ENCODE measurements at places on chromosomes 6 and 20.

- DNase-seq = no peak
Measured at GRCh38 chr6:90574610-90575009, 12.3 kb downstream of the MAP3K7 start.

DNA sequence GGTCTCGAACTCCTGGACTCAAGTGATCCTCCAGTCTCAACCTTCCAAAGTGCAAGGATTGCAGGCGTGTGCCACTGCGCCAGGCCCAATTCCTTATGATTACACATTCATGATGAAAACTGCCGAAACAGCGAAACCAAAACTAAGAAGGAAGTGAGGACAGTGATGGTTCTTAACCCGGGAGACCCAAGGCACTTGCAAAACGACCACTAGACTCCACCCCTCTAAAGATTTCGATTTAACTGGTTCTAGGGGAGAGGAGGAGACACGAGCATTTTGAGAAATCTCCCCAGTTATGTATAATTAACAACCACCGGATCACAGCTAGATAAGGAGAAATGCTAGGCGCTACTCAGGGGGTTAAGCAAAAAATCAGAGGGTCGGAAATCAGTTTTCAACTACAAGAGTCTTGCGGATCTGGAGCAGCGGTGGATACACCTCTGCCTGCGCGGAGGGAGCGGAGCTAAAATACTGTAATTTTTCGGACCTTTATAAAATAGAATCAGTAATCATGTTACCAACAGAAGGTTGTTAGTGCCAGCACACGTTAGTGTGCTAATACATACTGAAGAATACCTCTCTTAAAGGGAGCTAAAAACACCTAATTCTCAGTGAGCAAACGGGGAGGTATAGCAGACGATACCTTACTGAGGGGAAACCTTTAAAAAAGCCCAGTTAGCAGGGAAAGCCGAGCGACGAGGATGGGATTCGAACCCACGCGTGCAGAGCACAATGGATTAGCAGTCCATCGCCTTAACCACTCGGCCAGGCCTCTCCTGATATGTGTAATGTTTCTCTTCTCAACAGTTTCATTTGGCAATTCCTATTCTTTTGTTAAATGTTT is 60.0 kb upstream of the BTN3A2 start:
- peak; percentile 80 for DNase-seq

GRCh38 chr6:36340618-36341454 is 4.1 kb upstream of the BNIP5 start:
- DNase-seq = peak; percentile 79

- no peak for DNase-seq
Measured at GRCh38 chr6:136720045-136720770, 72.1 kb downstream of the MAP3K5 start.

DNA sequence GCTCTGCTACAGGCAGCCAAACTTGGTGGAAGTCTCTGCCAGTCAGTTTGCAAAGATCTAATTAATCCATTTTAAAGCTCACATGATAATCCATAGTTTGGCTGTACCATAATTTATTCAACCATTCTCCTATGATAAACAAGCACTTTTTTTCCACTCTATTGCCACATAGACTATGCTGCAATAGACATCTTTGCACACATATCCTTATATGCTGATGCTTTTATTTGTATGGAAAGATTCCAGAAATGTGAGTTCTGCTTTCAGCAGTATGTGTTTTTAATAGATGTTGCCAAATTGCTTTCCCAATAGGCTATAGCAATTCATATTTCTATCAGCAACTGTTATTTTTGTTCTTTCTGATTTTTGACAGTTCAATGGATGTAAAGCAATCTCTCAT is 628.0 kb downstream of the KIF16B start:
- no peak for DNase-seq

DNA sequence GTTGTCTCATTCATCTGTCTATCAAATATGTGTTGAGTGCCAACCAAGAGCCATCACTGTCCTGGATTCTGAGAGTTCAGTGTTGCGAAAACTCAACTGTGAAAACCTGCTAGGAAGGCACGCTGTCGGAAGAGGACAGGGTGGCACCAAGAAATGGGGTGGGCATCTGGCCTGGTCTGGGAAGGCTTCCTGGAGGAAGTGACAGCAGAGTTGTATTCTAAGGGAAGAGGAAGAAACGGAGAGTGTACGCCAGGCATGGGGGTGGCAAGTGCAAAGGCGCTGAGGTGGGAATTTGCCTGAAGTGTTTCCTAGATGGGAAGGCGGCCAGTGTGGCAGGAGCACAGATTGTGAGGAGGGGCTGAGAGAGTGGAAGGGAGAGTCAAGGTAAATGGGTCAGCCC is 91.2 kb downstream of the ANKRD60 start:
- DNase-seq = no peak

DNA sequence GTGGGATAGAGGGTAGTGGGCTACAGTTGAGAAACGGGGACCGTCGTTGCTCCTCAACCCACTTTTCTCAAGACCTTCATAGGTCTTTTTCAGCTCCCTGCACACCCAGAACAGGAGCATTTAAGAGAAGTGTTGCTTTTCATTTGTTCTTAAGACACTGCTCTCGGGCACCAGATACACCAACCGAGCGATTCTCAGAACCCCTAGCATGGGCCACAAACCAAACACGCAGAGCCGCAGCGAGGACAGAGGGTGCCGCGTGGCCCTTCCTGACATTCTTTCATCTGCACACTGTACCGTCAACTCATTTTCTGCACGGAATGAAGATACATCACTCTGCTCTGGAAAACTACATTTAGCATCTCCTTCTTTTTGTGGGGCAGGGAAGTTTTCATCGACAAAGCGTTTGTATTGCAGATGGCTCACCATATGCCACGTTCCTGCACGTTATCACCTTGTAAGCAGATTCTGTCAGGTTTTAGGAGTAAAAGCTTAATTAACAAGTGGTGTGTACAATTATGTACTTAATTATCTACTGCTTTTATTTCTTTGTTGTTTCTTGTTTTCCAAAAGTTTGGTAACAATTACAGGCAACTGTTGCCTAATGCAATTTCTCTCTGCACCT is 70.4 kb upstream of the MLN start:
- no peak for DNase-seq

DNA sequence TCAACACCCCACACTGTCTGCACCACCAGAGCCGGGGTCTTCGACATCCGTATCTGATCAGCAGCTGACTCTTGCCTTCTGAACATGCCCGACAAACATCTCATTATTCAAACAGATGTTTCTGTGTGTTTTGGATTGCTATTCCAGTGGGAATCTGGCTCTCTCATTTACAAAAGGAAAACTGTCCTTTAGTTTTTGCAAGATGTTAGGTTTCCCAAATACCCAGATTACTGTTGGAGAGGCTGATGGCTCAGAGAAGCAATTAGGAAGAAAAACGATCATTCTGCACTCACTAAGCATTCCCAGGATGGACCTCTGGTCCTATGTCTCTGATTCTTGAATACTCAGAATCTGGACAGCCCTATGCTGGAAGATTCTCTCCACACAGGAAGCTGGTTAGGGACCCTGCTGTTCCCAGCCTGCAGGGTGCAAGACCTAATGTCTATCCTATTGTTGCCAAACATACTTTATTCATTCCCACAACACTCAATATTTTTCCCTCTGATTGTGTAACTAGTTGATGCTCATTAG is 532.9 kb downstream of the CDH26 start:
- DNase-seq = no peak

GRCh38 chr6:50410579-50410978 is 302.7 kb upstream of the TFAP2D start:
- DNase-seq = no peak

GRCh38 chr6:133590814-133591213 is 298.1 kb upstream of the TCF21 start:
- no peak for DNase-seq

DNA sequence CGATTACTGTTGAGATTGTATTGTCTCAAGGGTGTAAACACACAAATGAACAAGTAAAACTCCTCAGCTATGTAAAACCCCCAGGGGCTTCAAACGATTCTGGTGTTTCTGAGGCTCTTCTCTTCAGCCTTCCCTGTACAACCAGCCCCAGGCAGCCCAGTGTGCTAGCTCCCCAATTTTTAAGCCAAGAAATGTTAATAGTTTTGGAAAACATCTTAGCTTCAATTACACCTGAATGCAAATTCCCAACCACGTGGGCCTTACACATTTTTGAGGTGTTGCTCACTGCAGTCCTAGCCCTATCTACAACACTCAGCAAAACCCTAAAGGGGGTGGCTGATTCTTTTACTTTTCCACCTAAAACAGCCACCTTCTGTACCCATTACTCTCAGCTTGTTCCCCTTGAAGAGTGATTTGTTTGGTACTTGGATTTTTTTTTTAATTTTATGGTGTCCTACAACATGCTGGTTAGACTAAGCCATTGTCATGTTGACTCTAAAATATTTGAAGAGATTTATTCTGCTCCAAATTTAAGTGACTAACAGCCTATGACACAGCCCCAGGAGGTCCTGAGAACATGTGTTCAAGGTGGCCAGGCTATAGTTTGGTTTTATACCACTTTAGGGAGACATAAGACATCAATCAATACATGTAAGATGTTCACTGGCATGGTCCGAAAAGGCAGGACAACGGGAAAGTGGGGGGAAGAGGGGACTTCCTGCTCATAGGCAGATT is 48.7 kb downstream of the ADAT2 start:
- DNase-seq = no peak

GRCh38 chr20:36775196-36775595 is 1.6 kb upstream of the DSN1 start:
- no peak for DNase-seq

- no peak for DNase-seq
Measured at GRCh38 chr6:154359161-154359574, 2.6 kb upstream of the IPCEF1 start.

- no peak for DNase-seq
Measured at GRCh38 chr6:135274561-135275293, 93.6 kb downstream of the MYB start.

- no peak for DNase-seq
Measured at GRCh38 chr6:35406711-35407485, 45.2 kb upstream of the FANCE start.

- peak; percentile 73 for DNase-seq
Measured at GRCh38 chr6:2765896-2766766, 938 bp downstream of the WRNIP1 start.

DNA sequence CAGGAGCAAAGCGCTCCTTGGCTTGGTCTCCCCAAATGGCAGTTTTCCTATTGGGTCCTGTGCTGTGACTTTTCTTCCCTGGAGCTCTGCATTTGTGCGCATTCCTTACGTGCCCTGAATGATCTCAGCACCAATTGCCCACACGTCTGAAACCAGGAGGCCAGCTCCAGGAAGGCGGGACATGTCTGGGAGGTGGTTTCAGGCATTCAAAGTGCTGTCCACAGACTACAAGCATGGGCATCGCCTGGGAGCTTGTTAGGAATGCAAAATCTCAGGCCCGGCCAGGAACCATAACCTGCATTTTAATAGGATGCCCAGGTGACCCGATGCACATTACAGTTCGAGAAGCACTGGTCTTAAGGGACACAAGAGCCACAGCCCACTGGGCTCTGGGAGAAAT is 239.6 kb downstream of the ANKRD60 start:
- DNase-seq = no peak

- DNase-seq = no peak
Measured at GRCh38 chr6:9540534-9541126, 874.2 kb downstream of the TFAP2A start.

GRCh38 chr6:13653296-13653695 is 38.2 kb downstream of the NOL7 start:
- no peak for DNase-seq

- DNase-seq = no peak
Measured at GRCh38 chr6:104095661-104096416, 763.9 kb downstream of the HACE1 start.

DNA sequence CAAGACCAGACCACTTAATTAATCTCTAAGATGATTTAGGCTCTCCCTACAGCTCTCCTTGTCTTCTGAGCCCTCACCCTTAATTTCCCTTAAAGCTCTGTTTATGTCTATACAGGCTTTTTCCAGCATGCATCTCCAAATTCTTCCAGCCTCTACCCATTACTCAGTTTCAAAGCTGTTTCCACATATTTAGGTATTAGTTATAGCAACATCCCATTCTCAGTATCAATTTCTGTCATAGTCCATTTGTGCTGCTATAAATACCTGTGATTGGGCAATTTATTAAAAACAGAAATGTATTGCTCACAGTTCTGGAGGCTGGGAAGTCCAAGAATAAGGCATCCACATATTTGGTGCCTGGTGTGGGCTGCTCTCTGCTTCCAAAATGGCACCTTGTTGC is 2.3 kb upstream of the SERPINB1 start:
- no peak for DNase-seq

- no peak for DNase-seq
Measured at GRCh38 chr6:98586163-98586562, 248.2 kb upstream of the POU3F2 start.

DNA sequence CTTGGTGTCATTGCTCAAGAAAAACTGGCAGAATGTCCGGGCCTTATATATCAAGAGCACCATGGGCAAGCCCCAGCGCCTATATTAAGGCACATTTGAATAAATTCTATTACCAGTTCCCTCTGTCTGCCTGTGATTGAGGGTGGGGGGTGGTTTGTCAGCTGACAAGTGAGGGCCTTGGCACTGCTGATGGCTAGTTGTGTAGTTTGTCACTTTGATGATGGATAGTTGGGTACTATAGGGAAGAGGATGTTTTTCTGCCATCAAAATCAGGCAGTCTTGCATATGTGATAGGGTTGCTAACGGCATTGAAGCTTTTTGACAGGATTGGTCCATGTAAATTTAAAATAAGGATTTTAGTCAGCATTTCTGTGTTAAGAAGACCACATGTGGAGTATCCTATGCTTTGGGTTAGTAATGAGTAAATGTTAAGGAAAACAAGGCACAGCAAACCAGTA is 2.5 kb downstream of the RPL10A start:
- DNase-seq = no peak

GRCh38 chr6:1792989-1793388 is 183.3 kb downstream of the FOXC1 start:
- DNase-seq = no peak

GRCh38 chr6:91780270-91780669 is 1193.4 kb upstream of the MAP3K7 start:
- no peak for DNase-seq

- no peak for DNase-seq
Measured at GRCh38 chr6:38146021-38146733, 326.6 kb downstream of the ZFAND3 start.

DNA sequence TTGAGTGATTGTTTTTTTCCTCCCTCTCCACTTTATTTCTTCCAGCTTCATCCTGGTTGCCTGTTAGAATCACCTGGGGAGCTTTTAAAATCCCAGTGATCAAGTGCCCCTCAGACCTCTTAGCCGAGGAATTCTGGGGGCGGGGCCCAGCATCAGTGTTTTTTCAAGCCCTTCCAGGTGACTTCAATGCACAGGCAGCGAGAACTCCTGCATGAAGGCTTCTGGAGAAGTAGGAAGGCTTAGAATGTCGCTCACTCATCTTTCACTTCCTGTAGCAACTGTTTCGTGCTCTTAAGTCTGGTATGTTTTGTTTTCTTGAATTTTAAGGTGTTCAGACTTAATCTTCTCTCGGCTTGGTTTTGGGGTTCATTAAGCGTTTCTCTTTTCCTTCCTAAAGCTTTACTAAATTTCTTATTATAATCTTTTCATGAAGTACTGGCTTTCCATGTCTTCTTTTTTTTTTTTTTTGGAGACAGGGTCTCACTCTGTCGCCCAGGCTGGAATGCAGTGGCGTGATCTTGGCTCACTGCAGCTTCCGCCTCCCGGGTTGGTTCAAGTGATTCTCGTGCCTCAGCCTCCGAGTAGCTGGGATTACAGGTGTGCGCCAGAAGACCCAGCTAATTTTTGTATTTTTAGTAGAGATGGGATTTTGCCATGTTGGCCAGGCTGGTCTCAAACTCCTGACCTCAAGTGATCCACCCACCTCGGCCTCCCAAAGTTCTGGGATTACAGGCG is 30.9 kb upstream of the TULP1 start:
- DNase-seq = no peak

GRCh38 chr6:123338394-123338793 is 298.4 kb downstream of the TRDN start:
- no peak for DNase-seq

Measured in left forelimb (tissue), 1 donor.